ENCODE measurements at places on chromosomes 7 and 10. TPM values are rescaled to one million over a fixed set of nuclear protein-coding genes. Genes with fewer than 3 reads are reported as not detected.

DNA sequence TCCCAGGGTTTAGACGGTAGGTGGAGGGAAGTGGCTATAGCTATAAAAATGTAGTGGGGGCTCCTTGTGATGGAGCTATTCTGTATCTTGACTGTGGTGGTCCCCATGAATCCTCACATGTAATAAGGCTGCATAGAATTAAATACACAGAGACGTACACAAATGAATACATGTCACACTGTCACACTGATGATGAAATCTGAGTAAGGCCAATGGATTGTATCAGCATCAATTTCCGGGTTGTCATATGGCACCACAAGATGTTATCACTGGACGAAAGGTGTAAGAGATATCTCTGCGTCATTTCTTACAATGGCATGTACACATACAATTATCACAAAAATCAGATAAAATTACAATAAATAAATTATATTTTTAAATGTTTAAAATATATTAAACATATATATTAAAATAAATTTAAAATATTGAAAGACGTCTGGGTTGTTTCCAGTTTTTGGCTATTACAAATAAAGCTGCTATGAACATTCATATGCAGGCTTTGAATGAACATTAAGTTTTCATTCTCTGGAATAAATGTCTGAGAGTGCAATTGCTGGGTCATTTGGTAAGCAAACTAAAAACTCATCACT lies 38.1 kb downstream of the LEP start:
- no peak for DNase-seq

DNA sequence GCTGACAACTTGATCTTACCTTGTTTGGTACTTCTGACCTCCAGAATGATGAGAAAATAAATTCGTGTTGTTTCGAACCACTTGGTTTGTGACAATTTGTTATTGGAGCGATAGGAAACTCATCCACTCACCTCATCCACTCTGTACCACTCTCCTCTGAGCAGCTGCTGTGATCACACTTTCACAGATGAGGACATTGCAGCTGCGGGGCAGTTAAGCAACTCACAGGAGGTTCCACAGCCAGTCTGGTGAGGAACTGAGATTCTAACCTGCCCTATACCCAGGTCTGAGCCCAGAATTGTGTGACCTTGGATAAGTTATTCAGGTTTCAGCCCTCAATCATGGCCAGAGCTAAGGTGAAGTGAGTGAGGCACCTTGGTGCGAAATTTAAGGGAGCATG lies 35.2 kb downstream of the BTBD16 start:
- no peak for DNase-seq

- peak; percentile 94 for DNase-seq
These were observed at the start of gene MEPCE for GRCh38 chr7:100429637-100430492. Gene MEPCE, plus strand, starts transcription at chr7:100429831. Its CDS starts 188 bp downstream, at chr7:100430019.

DNA sequence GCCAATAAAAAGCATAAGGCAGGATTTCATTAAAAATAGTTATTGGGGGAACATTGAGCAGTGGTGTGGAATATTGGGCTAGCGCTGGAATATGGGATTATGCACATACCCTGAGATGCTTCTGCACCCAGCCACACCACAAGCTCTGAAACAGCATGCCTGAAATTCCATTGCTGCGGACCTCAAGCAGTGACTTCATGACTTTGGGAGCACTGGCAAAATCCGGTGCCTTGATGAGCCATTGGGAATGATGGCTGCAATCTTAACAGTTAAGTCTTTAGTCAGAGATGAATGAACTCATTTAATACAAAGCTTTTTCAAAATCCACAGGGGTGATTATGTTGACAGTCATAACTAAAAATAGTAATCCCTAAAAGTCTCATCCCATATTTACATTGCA lies 274.7 kb upstream of the MTPN start:
- no peak for DNase-seq

DNA sequence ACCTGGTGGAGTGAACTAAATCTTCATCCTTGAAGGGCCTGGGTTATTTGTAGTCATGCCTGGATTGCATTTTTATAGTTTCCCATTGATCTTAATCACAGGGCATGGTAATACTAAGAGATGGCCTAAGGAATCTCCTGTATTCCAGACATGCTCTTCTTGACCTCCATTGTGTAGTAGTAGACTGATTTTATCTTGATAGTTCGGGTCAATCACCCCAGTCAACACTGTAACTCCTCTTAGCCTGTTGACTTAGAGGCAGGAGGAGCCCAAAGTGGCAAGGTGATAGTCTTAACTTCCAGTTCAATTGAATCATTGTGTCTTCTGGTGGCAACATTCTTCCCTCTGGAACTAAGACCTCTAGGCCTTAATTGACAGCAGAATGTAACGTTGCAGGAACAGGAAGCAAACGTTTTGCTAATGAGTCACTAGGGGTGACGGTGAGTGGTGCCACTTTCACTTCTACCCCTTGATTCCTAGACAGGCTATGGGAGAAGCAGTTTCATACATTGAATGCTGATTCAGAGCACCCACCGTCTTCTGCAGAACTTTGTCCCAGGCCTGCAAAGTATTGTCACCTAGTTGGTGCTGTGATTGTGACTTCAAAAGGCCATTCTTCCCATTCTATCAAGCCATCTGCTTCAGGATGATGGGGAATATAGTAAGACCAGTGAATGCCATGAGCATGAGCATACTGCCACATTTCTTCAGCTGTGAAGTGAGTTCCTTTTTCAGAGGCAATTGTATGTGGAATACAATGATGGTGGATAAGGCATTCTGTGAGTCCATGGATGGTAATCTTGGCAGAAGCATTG lies 24.0 kb upstream of the PAPSS2 start:
- DNase-seq: no peak

DNA sequence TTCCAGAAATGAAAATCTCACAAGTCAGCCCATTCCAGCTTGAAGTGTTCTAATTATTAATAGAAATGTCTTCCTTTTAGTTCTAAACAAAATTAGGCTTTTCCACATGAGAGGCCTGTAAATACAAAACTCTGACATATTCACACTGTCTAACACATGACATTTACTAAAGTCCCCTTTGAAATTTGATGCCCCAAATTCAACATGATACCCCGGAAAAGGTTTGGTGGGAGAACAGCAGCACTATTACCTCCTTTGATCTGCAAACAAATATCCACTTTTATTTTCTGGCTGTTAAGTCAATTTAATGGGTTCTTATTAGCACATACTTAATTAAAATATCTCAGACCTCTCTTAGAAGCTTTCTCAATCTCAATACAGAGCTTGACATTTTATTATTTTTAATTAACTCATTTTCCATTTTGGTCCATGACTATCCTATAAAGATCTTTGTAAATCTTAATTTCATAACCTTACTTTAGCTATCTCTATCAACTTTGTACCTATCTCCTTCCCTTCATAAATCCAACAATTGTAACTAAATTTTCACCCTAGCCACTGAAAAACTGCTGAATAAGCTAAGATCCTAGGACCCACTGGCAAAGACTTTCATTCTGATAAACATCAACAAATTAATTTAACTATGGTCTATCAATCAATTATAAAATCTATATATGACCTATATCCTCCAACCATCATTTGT lies 63.2 kb downstream of the USP6NL start:
- no peak for DNase-seq

DNA sequence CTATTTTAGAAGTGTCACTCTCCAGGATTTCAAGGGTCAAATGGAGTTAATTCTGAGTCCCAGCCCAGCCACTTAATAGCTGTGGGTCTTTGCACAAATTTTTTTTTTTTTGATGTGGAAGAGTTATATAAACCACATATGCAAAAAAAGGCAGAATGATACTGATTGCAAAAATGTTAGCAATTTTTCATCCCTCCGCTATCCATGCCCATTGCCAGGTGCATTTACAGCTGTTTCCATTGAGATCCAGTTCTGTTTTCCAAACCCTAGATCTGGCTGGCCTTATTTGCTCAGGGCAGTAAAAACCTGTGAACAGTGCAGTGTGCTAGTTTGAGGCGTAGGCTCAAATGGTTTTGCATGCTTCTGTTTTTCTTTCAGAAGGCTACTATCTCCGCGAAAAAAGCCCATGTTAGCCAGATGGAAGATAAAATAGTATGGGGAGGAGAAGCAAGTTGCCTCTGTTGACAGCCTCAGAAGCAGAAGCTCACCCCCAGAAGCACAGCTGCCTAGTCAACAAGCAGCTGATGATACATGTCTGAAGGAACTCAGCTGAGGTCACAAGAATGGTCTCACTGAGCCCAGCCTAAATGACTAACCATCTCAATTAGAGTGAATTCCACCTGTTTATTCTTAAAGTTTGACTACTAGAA lies 997 bp upstream of the ZNF138 start:
- DNase-seq: no peak

DNA sequence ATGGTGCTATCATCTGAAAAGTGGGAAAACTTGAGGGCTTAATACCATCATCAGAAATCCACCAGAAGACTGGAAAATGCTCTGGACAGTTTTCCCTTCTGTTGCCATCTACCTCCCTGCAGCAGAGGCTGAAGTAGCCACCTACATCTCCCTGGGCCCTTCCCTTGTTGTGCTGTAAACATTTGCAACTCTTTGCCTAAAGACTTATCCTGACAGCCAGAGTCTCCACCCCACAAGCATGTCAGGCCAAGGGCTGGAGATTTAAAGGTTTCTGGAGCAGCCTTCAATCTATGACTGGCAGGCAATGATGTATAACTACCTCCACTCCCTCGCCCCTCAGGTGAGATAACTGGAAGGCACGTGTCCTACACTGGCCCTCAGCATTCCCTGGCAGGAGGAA lies 29.7 kb upstream of the INMT start:
- no peak for DNase-seq

- DNase-seq: no peak
These were observed 11.9 kb downstream of the FLNC start for GRCh38 chr7:128841921-128842673.

GRCh38 chr7:136919820-136920219 lies 51.4 kb downstream of the CHRM2 start:
- DNase-seq: no peak

GRCh38 chr7:70637726-70638125 lies 494.2 kb upstream of the GALNT17 start:
- no peak for DNase-seq

DNA sequence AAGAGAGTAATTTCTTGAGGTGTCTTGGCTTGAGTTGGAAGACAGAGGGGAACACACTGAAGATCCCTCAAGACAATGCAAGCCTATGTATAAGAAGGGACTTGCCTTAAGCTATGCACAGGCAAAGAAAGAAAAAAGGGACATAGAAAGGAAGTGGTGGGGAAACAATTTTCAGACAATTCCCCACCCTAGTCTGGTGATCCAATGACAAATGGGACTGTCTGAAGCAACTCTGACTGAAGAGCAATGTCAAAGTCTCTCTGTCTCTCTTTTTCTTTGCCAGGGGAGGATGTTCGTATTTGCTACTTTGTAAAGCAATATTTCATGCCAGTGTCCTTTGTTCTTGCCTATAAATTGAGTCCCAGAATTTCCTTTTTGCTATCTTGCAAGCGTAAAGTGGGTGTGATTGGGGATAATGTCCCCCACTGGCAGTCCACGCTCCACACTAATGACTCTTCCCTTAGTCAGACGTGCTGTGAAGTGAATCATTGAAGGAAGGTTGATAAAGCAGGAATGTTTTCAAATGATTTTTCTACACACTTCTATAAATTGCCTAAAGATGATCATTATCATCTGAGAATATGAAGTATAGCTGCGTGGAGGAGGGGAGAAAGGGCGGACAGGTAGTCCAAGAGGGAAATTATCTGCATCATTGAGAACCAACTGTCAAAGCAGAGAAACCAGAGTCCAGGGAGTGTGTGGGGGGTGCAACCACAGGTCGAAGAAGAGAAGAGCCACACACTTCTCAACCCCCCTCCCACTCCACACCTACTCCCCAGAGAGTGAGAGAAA lies 243.8 kb upstream of the ETV1 start:
- no peak for DNase-seq

- DNase-seq: no peak
These were observed at the start of gene INMT for GRCh38 chr7:30751696-30752273. Gene INMT, plus strand, starts transcription at chr7:30752135. Its CDS starts 16 bp downstream, at chr7:30752151.

- no peak for DNase-seq
These were observed 53.8 kb upstream of the TCF7L2 start for GRCh38 chr10:112896273-112896672.

- no peak for DNase-seq
These were observed 15.2 kb upstream of the PPP2R2D start for GRCh38 chr10:131885391-131886165.

DNA sequence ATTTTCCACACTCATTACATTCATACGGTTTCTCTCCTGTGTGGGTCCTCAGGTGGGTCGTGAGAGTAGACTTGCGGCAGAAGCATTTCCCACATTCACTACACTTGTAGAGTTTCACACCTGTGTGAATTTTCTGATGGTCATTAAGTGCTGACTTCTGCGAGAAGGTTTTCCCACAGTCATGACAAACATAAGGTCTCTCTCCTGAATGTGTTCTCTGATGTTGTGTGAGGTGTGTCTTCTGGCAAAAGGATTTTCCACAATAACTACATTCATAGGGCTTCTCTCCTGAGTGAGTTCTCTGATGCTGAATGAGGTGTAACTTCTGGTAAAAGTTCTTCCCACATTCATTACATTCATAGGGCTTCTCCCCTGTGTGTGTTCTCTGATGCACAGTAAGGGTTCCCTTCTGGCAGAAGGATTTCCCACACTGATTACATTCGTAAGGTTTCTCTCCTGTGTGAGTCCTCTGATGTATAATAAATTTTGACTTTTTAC lies 15.1 kb downstream of the ZNF12 start:
- no peak for DNase-seq

GRCh38 chr10:60441515-60441914 lies 51.8 kb upstream of the ANK3 start:
- DNase-seq: no peak

GRCh38 chr10:78279756-78280155 lies 246.1 kb downstream of the RPS24 start:
- no peak for DNase-seq

DNA sequence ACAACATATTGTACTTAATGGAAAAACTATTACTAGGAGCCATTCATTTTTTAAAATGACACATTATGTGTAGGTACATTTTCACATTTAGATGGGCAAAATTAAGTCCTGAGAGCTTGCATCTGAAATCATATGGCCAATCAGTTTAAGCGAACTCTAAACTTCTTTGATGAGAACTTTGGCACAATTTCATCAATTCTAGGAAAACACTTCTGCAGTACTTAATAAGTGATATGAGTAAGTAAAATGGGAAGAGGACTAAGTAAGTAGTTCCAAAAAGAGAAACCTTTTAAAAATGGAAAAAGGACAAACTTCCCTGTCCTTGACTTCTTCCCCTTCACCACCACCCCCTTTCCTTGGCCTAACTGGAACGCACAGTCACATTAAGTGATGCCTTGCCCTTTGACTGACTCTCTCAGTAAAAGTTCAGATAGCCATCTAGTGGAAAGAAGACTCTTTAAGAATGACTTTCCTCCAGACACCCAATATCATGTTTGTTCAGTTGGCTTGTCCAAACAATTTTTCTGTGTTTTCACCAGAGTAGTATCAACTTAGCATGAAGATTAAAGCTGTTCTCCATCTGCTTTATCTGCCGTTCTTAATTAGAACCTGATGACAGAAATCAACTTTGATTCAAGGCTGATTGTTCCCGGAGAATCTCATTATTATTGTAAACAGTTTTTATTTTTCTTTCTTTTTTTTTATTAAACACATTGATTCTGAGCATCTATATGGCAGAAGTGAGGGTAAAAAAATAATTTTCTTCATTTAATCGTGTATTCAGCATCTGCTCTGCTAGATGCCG lies 45.1 kb downstream of the CNNM2 start:
- no peak for DNase-seq

Gene TSPAN15
- 38.0 TPM for total RNA-seq

Gene CALHM1
- total RNA-seq: not detected

Gene NXPH1
- total RNA-seq: 2.0 TPM

Gene DPP6
- 2.4 TPM for total RNA-seq

Gene TFEC
- 8.2 TPM for total RNA-seq

Measured in urinary bladder (tissue), 4 donors.